ENCODE measurements at places on chromosomes 6 and 20.

GRCh38 chr20:815914-816606 is 17.5 kb upstream of the FAM110A start:
- no peak for DNase-seq

GRCh38 chr20:39789411-39789810 is 827.3 kb downstream of the DHX35 start:
- no peak for DNase-seq

DNA sequence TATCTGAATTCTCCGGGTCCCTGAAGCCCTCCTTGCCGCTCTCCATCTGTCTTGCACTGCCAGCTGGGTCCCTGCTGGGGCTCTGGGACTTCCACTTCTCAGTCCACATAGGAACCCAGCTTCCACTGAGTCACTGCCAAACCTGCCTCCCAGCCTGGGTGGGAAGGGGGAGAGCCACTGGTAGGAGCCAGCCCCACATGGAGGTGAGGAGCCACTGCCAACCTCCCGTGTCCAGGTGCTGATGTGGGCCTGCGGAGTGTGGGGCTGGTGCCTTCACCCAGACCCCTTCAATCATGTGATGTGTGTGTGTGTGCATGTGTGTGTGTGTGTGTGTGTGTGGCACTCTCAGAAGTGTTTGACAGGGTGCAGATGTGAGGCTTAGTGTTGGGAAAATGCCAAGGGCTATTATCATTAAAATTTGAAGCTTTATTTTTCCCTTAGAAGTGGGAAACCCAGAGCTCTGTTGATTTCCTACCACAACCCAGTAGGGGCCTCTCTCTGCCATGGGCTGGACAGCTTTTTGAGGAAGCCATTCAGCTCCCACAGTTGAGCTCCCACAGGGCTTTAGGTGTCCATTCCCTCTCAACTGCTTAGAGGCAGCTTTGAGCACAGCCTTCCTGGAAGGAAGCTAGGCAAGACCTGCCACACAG is 9.3 kb upstream of the SGK2 start:
- DNase-seq, result no peak

DNA sequence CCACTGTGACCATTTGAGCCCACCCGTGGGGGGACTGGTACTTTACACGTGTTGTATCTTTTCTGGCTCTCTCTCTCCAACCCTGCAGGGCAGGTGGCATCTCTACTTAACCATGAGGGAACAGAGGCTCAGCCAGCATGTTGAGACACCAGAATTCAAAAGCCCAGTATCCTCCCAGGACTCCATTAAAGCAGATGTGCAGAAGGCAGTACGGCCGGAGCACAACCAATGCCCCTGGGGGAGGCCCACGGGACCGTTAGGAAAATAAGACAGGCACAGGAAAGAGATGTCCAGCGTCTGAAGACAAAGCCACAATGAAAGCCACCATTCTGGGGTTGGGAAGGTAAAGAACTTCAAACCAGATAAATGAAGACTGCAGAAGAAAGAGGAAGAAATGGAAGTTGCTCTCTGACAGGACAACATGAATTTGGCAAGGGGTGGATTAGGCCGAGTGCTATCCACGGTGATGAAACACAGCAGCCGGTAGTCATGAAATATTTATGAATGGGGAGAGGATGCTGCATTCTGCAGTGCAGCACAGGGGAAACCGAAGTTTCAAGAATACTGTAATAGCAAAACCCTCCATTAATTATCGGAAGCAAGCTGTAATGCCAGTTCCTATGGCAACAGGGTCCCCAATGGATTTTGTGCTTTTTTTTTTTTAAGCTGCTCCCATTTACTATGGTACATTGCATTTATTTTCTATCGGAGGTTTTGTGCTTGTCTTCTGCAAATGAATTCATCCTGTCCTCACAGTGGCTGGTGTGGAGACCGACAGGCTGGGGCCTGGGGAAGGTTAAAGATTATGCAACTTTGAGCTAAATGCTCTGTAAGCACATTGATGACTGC is 179.4 kb downstream of the NRN1 start:
- no peak for DNase-seq

DNA sequence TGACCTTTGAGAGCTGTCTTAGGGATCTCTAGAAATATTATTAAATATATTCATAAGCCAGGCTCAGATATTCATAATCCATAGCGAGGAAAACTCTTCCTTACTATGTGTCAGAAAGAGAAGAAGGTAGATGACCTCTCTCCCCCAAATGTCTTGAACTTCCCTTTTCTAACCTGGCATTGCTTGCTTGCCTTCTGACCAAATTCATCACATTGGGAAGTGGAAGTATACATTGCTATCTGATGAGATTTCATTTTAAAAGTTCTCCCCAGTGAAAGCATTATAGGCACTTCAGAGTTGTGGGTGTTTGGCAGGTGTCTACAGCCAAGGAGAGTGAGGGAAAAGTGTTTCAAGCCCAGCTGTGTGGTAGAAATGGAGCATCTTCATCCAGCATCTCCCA is 197.3 kb downstream of the ZFAND3 start:
- no peak for DNase-seq

DNA sequence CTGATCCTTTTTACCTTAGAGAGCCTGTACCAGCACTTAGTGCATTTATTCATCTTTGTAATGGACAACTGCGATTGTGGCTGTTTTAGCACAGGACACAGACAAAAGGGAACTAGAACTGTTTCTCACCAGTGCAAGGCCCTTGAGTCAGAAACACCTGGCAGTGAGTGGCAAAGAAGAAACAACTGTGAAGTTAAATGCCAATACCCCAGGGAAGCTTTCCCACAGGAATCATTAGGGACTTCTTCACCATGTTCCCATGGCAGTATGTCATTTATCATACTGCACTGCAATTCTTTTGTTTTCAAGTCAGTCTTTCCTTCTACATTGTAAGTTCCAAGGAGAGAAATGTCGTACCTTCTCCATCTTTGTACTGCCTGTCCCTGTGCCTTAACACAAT is 28.6 kb upstream of the CDYL start:
- DNase-seq, result no peak

- DNase-seq, result no peak
Observed at GRCh38 chr6:106807947-106808611, 166.4 kb downstream of the CD24 start.

- no peak for DNase-seq
Observed at GRCh38 chr20:24289737-24290481, 179.5 kb upstream of the SYNDIG1 start.

GRCh38 chr6:163162007-163162873 is 252.3 kb upstream of the QKI start:
- DNase-seq, result no peak

- DNase-seq, result no peak
Observed at GRCh38 chr6:145621776-145622175, 113.5 kb downstream of the EPM2A start.

DNA sequence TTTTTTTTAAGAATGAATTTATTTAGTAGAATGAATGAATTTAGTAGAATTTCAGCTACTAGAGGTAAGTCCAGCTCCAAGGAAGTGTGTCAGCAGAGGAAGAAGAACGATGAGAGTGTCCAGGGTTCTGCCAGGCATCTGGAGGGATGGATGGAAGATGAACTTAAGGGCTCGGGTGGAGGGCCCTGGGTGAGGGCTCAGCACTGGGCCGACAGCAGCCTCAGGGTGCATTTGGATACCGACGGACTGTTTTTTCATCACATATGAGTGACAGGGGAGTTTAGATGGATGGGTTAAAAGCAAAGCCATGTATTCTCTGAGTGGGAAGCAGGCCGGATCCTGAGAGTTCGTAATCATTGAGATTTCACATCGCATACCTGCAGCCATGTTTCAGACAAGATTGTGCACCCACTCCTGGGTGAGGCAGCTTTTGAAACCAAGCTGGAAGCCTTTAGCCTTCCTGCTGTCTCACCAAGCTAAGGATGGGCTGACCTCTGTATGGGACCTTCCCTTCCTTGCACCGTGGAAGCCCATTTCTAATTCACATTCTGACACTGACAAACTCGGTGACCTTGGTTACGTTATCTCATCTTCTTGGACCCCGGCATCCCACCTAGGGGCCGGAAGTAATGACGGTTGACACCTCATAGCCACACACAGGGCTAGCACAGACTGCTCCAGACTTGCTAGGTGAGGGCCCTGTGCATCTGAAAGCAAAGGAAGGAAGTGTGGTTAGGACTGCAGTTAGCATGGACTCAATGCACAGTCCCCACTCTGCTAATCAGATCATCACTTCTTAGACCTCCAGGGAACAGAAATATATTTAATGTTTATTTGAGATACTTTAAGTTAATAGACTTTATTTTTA is 228.5 kb downstream of the SLC24A3 start:
- no peak for DNase-seq

DNA sequence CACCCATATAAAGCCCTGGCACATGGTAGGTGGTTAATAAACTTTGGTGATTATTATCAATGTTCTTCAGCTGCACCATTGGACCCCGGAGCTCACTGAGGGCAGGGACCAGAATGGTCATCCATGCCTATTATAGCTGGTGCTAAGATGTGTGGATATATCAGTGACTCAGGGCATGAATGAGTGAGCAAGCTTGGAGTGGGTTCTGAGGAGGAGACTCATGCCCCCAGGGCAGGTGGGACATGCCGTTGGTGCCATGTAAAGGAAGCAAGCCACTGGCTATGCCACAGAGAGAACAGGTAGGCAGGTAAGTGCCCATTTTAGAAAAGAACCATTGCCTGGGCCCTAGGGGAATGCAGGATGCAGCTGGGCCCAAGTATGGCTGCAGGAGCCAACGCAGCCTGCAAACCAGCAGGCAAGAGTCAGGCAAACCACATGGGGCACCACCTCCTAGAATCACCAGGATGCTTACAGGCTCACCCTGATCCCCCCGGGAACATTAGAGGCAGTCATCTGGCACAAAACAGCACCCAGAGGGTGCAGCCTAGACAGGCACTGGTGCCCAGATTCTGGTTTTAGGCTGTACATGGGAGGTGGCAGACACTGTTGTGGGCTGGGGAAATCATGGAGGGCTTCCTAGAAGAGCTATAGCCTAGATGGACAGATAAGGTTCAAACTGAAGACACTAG is 23.5 kb downstream of the PLAGL2 start:
- DNase-seq, result no peak

DNA sequence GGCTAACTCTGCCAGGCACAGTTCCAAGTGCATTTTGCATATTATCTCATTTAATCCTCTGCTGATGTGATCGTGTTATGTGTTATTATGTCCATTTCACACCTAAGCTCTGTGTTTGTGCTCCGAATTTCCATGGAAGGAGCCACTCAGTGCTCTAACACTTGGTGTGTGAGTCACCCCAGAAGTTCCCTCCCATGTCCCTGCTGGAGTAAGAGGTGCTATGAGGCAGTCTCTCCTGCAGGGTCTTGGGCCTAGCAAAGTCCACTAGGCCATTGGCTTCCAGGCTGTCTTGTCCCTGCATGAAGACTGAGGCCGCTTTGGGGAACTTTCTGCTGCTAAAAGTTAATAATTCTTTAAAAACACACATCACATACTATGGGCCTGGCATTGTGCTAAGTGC is 405.9 kb upstream of the SULF2 start:
- DNase-seq, result no peak

GRCh38 chr20:33977535-33977934 is 16.2 kb upstream of the RALY start:
- DNase-seq, result no peak

GRCh38 chr20:57964011-57964862 is 254.4 kb upstream of the PMEPA1 start:
- DNase-seq, result no peak
